ENCODE measurements at places on chromosomes 2 and 18.

DNA sequence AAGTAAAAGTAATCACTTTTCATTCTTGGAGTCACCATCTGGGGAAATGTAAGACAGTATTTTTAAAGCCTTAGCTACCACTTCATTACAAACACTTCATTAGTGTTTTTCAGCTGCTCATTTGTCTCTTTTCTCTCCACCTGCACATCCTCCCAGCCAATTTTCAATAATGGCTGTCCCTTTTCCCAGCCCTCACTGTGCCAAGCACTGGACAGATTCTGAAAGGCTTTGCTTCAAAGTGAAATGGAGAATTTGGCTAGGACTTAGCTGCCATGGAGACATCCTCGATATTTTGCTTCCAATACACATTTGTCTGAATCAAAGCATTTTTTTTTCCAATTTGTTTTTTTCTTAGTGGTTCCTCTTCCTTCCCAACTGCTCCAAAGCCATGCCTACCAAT is 272.4 kb upstream of the NRXN1 start:
- no peak for ATAC-seq

GRCh38 chr2:43707255-43708015 is 31.2 kb upstream of the C1GALT1C1L start:
- ATAC-seq = no peak

- ATAC-seq = peak; percentile 74
Measured at GRCh38 chr2:37623971-37624900, 47.2 kb downstream of the CDC42EP3 start.

DNA sequence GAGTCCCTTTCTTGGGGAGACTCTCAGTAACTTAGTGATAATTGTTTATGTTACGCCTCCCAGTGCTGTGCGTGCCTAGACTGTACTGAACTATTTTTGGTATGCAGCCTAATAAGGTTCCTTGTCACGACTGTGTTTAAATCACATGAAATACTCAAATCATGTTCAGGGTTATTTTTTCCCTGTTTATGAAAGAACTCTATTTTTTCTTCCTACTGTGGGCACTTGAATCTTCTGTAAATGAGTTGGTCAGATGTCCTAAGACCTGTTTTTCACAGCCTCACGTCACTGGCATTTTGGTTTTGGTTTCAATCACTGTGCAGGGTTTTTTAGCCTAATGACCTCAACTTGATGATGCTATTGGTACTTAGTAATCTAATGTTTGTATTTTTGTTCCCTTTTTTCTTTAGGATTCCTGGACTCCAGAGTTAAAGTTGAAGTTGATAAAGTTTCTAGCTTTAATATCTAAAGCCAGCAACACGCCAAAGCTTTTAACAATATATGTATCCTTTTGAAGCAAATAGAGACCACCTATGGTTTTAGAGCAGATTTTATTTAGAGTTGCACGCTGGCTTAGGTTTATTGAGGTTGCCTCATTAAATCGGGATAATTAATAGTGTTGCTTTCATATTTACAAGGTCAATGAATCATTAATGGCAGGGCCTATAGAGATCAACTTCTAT is 24.0 kb downstream of the ARMC9 start:
- ATAC-seq = no peak

DNA sequence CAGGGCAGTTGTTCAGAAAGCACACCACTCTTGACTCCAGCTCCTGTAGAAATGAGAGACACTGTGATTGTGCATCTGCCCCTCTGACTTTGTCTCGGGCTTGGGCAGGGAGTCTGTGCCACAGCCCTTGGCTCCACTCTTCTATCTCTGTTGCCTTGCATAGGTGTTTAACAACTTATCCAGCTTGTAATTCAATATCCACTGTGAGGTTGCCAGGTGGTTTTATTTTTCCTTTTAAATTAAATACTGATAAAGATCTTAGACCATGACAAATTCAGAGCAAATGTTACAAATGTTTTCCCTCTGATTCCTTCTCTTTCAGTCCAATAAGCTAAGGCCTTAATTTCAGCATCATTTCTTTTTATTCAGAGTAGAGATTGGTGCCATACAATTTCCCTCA is 421.7 kb downstream of the STK39 start:
- no peak for ATAC-seq

- ATAC-seq = no peak
Measured at GRCh38 chr2:191222507-191222906, 22.7 kb upstream of the MYO1B start.

GRCh38 chr2:8743261-8743660 is 61.4 kb downstream of the ID2 start:
- no peak for ATAC-seq

- no peak for ATAC-seq
Measured at GRCh38 chr18:34729740-34730355, 19.8 kb downstream of the DTNA start.

DNA sequence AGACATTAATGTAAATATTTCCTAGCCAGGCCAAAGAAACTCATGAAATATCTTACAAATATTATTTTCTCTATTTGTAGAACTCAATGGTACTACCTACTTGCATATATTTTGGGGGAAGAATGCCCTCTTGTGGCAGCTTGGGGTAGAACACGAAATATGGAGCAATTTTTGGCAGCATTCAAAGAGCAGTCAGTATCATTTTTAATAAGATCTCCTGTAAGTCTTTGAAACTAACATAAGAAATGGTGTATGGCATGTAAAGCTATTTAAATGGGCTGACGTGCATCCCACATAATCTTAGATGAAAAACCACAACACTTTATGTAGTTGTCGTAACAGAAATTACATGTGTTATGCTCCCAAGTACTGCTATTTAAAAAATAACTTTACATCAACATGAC is 62.3 kb upstream of the CCDC195 start:
- peak; percentile 47 for ATAC-seq

DNA sequence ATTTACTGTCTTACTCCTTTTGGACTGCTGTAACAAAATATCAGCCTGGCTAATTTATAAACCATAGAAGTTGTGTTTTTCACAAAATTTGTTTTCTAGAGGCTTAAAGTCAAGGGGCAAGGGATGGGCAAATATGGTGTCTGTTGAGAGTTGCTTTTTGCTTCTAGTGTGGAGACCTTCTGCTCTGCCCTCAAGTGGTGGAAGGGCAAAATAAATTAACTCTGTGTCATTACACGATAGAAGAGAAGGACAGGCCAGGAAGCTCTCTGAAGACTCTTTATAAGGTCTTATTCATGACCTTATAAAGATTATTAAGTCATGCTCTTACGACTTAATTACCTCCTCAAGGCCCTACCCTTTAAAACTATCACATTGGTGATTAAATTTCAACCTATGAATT is 181.2 kb upstream of the LRATD1 start:
- no peak for ATAC-seq

DNA sequence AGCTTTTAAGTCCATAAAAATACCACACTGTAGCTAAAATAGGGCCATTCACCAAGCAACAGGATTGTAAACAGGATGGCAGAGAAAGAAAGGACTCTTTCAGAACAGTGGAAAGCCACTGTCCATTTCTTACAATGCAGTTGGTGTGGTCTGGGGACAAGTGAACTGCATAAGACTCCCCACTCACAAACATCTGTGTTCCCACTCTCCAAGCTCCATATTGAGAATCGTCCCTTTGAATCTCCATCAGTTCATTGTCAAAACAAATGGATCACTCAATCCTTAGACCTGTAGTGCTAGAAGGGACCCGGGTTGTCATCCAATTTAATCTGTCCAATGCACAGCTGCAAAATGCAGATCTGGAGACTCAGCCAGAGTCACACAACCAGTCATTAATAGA is 347.4 kb upstream of the KLHL29 start:
- no peak for ATAC-seq

DNA sequence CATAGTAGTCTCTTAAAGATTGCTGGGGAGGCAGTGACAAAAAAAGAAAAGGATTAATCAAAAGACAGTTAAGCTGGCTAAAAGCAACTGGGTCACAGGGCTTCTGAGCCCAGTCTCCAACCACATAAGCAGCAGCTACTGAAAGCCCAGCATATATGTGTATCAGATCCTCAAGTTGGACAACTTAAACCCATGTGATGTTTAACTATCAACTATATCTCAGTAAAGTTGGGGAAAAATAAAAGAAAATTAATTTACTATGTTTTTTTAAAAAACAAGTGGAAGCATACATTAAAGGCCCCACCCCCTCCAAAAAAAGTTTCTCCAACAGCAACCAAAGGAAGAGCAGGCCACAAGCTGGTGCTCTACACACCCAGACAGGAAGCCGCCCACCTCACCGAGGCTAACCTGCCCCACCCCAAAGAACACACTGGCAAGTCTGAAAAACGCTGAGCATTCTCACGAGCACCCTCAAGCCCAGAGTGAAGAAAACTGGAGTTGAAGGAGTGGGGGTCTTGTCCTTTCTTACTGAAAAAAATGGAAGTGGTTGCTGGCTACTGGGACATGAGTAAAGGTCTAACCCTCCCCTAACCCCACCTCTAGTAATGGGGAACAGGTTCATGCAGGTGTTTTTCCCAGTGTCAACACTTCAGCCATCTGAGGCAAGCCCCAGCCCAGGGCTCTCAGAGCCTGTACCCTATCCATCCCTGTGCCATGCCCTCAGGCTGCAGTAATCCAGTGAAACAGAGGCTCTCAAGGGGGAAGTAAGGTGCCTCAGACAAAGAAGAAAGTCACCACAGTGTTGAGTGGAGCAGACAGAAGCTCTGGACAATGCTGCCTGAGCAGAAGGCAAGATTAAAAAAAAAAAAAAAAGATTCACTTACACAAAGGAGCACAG is 106.3 kb downstream of the GYPC start:
- ATAC-seq = peak; percentile 90

- ATAC-seq = no peak
Measured at GRCh38 chr18:70553936-70554260, 265.1 kb downstream of the SOCS6 start.

DNA sequence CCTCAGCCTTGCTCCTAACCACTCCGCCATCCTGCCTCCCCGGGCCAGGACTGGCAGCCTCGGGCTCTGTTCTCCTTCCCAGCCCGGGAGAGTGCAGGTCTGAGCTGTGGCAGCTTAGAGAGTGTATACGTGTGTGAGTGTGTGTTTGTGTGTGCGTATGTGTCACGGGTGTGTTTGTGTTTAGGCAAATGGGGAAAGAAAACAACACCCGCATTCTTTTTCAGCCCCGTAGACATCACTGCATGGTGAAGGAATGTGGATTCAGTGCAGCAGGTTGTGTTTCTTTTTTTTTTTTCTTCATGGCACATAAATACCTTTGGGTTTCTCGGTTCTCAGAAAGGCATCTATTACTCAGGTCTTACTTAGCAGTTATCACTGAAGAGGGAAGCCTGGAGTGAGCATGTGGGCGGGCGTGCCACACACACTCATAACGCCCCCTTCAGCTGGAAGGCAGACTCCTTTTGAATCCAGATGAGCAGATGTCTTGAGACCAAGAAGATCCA is 44.2 kb downstream of the GLI2 start:
- no peak for ATAC-seq

DNA sequence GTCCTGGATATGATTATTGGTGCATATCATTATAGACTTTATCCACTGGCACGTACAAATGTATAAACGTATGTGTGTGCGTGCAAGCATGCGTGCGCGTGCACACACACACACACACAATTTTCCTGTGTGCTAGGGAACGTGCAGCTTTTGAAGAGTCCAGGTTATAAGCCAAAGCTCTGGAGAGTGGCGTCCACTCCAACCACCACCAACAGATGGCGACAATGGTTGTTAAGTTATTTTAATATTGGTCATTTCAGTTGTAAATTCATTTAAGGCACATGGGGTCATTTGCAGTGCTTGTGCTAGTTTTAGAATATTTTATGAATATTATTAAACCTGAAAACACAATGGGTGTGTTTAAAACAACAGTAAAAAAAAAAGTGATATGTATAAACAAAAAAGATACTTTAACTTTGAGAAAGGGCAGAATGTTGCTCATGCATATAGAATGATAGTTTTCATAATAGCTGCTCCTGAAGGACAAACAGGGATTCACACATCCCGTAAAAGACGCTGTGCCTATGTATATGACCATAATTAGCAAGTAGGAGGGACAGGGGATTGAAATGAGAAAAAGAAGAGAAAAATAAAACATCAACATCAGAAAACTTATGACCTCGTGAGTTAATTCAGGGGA is 124.2 kb upstream of the ITGB6 start:
- no peak for ATAC-seq

DNA sequence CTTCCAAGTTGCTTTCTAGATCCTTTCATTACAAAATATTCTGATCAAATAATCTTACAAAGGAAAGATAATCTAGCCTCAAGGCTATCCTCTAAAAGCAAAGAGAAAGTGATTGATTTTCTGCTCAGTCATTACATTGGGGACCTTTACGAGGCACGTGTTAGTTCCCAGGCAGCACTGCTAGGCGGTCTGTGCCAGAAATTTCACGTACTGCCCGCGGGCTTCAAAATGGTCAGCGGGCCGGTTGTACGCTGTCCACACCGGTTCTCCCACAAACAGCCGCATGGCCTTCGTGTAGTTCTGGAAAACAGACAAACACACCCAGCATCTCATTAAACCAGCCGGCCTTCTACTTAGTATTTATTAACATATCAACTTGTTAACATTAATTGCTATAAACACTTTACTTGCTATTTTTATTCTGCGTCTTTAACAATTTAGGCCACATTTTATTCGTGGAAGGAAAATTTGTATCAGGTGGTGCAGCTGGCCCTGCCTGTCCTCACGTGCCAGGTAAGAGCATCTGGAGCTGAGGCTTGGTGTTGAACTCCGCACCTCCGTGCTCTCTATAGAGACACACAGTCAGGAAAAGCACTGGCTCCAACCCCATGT is 20.4 kb downstream of the ADI1 start:
- no peak for ATAC-seq

DNA sequence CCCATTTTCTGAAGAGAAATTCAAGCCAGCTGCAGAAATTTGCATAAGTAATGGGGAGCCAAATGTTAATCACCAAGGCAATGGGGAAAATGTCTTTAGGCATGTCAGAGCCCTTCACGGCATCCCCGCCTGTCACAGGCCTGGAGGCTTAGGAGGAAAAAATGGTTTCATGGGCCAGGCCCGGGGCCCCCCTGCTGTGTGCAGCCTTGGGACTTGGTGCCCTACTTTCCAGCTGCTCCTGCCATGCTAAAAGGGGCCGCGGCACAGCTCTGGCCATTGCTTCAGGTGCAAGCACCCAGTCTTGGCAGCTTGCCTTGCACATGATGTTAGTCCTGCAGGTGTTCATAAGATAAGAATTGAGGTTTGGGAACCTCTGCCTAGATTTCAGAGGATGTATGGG is 1235.7 kb downstream of the DPP10 start:
- ATAC-seq = no peak

GRCh38 chr2:56222481-56222880 is 38.7 kb downstream of the CCDC85A start:
- ATAC-seq = no peak

DNA sequence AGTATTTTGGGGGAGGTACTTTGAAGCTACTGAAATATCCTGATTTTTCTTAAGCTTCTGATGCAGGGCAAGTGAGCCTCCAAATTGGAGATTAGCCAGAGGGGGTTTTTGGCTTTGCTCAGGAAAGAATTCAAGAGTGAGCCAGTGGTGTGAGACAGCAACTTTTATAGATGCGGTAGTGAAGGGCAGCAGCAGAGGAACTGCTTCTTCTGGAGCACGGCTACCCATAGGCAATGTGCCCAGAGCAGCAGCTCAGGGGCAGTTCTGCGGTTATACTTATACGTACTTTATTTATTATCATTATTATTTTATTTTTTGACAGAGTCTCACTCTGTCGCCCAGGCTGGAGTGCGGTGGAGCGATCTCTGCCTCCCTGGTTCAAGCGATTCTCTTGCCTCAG is 19.8 kb upstream of the NT5DC4 start:
- ATAC-seq = no peak

Measured in activated T-helper 17 cell treated with anti-CD3 and anti-CD28 coated beads, Interleukin-2, amount 50 U/mL, for 72 hours (primary cell).